Activated T-cell treated with anti-CD3 and anti-CD28 coated beads, Interleukin-2, amount 50 U/mL, for 72 hours (primary cell): ENCODE measurements at places on chromosomes 7 and 10. TPM values are rescaled to one million over a fixed set of nuclear protein-coding genes. Genes with fewer than 3 reads are reported as not detected.

Gene SLC26A3
- not detected for total RNA-seq

DNA sequence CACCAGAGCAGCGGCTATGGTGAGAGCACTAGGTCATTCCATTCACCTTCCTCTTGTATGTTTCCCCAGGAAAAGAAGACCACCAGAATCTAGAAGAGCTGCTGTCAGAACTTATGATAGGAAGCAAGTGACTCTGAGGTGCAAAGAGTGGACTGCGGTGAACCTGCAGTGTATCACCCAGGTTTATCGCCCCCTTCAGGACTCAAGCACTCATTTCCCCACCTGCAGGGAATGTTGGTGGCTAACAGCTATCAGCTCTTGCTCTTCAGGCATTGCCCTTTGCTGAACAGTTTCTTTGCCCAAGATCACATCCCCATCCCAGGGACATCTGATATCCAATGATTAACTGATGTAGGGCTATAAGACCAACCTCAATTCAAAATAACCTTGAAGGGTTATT is 66.3 kb upstream of the IL6 start:
- DNase-seq = no peak

DNA sequence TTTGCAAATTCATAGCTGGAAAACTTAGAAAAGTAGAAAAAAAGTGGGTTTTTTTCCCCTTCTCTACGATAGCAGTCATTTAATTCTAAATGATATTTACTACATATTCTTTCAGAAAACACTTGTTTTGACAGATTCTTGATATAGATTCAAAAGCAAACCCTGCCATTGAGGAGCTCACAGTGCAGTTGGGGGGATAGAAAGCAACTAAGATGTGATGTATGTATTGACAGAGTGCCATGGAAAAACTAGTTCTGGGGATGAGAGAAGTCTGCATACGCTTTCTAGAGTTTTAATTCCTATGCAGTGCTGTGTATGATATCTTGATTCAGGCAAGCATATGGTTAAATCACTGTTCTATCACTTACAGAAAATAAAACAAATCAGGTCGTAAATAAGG is 436.6 kb upstream of the GHITM start:
- no peak for DNase-seq

Gene CLCN1
- 0.09 TPM for total RNA-seq

DNA sequence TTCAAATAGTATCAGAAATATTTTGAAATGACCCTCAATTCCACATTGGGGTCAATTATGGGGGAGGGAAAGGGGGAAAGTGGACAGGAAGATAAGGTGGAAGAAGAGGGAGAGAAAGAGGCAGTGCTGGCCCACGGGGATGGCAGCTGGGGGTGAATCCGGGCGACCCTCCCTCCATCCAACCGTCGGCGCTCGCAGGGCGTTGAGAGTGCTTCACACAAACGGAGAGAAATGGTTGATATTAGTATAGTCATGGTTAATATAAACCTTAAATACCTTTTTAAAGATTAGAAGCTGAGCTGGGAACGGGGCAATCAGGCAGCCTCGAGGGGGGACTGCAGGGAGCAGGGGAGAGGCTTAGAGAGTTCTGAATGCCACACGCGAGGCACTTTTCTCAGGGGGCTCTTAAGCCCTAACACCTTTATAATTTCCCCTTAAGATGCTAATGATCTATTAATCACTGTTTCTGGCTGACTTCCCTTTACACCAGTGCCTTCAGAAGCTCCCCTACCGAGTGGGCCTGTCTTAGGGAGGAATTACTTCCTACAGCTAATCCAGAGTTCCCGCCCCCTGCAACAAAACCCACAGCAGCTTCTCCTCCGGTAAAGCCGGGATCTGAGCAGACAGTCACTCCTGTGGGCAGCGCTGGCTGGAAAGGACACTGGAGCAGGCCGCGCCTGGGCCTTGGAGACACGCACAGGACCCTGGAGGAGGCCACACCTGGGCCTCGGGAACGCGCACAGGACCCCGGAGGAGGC is 39.5 kb downstream of the PRKAG2 start:
- DNase-seq = no peak

DNA sequence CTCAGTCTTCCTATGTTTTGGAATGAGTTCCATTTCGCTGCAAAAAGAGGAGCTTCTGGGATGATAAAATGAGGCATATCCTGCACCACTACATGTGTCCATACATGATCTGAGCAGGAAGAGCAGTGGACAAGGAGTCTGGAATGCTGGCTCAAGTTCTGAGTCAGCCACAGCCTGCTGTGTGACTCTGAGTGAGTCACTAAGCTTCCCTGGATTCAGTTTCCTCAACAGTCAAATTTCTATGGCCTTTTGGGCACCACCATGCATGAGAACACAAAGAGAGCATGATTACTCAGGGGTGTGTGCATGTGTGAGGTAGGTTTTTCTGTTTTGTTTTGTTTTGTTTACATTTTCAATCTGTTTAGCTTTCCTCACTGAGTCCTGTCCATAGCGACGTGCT is 254.6 kb downstream of the ANKRD30A start:
- no peak for DNase-seq

DNA sequence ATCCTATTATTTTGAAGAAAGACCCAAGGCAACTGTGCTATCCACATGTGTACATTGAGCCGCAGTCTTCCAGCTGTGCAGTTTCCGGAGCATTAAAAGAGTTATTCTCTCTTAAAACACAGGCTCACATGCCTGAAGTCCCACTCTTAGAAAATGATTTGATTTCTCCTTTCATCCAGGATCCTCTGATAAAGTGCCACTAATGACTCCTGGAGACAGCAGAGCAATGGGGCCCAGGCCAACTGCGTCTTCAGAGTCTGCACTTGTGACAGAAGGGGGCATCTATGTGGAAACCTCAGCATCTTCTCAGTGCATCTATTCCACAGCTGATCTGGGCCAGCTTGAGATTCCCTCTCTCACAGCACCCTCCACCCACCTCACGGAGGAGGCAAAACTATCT is 482.1 kb upstream of the AKR1E2 start:
- DNase-seq = no peak

- no peak for DNase-seq
Measured at GRCh38 chr7:21370283-21370982, 57.5 kb upstream of the SP4 start.

- DNase-seq = no peak
Measured at GRCh38 chr7:1563981-1564602, 5.7 kb downstream of the PSMG3 start.

Gene CALML5
- total RNA-seq = not detected

DNA sequence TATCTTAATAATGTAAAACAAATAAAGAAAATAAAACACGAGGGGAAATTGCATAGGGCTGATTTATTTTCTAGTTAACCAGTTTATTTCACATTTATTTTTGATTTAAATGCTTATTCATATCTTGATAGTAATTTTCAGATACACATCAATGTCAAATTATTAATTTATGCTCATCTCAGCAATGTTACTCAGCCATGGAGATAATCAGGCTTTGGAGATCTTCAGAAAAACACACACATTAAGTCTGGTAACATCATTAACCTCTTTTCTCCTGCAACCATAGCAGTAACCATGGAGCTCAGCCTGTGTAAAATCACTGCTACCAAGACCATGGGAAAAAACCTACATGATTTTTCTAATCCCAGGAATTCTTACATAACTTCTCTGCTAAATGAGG is 31.9 kb upstream of the TBX20 start:
- no peak for DNase-seq

Gene RARRES2
- not detected for total RNA-seq

DNA sequence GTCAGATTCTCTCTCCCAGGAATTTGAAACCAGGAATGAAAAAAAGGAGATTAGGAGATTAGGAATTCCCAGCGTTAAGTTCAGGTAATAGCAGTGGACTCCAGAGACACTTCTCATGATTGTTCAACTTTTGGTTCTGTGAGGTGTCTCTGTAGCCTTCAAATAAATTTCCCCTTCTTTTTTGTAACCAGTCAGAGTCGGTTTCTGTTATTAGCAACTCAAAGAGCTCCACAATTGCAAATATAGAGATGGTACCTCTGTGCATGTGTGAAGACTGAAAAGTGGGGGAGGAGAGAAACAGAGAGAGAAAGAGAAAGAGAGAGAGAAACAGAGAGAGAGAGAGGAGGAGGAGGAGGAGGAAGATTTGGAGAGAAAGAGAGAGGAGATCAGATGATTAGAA is 112.8 kb upstream of the STEAP1B start:
- no peak for DNase-seq

Gene KBTBD2
- 30.1 TPM for total RNA-seq

GRCh38 chr7:116530107-116530820 is 5.4 kb downstream of the CAV1 start:
- no peak for DNase-seq

DNA sequence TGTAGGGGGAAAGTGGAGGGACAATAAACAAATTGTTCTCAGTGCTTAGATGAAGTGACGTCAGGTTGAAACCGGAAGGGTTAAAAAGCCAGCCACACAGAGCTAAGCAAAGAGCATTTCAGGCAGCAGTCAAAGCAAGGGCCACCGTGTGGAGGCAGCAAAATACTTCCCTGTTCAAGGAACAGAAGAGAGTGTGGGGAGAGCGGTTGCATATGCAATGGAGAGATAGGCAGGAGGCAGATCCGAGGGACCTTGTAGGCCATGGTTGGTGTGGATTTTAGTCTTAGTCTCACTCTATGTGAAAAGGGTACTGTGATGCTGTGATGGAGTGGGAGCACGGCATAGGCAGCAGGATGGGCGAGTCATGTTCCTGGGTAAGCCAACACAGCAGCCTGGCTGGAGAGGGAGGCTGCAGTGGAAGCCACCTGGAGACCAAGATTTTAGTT is 3.8 kb upstream of the STN1 start:
- peak; percentile 40 for DNase-seq

GRCh38 chr7:24910551-24911212 is 69.3 kb downstream of the OSBPL3 start:
- no peak for DNase-seq

Gene TDRD1
- total RNA-seq = 0.07 TPM

- DNase-seq = peak; percentile 53
Measured at GRCh38 chr7:79452032-79452494, 1.4 kb downstream of the MAGI2 start.

DNA sequence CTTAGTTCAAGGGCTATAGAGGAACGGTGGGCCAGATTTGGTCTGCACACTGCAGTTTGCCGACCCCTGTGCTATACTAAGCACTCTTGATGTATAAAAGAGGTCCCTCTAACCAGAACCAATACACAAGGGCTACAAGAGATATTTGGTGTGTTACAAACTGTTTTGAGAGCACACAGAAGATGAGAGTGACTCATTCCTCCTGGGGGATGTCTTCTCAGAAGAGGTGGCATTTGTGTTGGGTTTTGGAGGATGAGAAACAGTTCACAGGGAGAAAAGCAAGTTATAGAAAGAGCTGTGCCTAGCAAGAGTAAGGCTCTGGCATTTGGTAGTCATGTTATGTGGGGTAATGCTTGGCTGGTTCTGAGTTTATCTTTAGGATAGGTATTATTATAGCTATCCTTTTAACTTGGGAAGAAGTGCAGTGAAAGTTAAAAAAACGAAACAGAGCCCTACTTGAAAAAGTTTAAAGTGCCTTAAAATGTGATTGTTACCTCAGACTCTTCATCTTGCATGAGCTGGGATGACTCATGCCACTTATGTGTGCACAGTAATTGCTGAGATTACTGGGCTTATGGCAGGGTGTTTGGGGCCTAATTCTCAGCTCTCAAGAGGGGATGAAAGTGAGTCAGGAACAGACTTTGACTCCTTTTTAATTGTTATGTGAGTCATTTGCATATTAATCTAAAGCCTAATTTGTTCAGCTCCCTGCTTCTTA is 160.4 kb downstream of the KIF20B start:
- peak; percentile 71 for DNase-seq

Gene PRR15
- not detected for total RNA-seq

Gene ADCY1
- total RNA-seq = 52.3 TPM

Gene PSD
- total RNA-seq = 11.7 TPM

- DNase-seq = no peak
Measured at GRCh38 chr7:6379886-6380285, 67.9 kb downstream of the DAGLB start.

DNA sequence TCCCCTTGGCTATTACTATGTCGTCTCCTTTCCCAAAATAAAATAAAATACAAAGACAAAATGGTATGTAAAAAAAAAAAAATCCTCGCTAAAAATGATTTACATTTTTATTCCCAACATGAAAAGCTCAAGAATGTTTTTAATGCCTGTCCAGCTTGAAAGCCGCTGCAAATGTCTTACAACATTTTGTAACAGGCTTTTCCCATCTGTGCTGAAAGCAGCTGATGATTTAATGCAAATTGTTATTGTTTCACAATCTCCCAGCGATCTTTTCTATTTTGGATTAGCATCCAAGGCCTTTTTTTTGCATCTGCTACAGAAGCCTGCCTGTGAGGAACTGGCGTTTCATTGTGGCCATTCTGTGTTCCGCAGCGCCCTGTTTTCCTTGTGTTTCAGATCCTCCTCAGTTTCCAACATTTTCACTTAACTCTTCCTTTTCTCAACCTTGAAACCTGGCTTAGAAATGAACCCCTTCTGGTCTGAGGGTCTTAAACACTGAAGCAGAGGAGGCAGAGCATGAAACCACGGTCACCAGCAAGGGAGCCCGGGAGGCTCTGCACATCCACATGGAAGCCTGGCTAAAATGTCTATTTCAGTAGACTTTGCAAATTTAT is 712.1 kb downstream of the PARD3 start:
- no peak for DNase-seq

DNA sequence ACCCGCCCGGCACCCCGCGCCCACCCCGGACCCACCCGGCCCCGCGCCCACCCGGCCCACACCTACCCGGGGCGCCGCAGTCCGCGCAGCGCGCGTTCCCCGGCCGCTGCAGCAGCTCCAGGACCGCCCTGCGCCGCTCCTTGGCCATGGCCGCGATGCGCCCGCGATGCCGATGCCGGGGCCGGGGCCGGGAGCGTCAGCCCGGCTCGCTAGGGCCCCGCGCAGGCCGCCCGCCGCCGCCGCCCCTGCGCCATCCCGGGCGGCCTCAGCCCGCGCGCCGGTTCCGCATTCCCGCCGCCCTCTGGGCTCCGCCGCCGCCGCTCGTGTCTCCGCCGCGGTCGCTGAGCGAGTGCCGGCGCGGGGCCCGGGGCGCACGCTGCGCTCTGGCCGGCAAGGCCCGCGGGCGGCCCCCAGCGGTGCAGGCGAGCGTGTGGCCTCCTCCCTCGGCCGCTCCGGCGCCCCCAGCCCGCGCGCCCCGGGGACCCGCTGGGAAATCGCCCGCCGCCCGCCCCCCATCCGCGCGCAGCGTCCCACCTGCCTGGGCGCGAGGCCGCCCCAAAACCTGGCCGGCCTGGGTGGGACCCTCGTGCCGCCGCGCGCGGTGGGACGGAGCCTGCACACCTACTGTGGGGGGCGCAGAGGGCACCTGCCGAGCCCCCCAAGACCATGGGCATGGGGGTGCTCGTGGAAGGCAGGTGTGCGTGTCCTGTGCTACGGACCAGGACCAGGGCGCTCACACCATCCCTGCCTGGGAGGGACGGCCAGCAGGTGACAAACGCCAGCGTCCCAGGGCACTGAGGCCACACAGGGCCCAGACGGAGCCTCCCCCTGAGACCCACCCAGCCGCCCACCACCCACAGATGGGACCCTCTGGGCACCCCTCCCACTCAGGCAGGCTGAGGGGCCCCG is at the start of gene ADAP1:
ADAP1 (minus strand) TSS at position 351 of the 909 bp plus-strand sequence; CDS start at position 148, 203 bp downstream.
- peak; percentile 75 for DNase-seq

DNA sequence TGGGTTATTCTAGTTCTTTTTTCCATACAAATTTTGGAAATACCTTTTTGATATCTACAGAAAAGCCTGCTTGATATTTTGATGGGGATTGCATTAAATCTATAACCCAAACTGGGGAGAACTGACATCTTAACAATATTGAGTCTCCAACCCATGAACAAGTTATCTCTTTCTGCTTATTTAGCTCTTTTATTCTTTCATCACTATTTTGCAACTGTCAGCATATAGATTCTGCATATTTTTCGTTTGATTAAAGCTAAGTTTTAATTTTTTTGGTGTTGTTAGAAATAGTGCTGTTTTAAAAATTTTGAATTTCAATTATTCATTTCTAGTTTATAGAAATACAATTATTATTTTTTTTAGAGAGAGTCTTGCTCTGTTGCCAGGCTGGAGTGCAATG is 97.9 kb downstream of the EMX2 start:
- no peak for DNase-seq

Gene C10orf105
- 0.35 TPM for total RNA-seq
